ENCODE measurements at places on chromosomes 7 and 10.

- H3K27me3 ChIP-seq = no peaks in the 10 kb centered on the region
- no peaks in the 10 kb centered on the region for H3K4me1 ChIP-seq
- no peak overlapping the region for H3K4me3 ChIP-seq
- DNase-seq = no peak
Observed at GRCh38 chr7:71313553-71313952, 181.6 kb downstream of the GALNT17 start.

DNA sequence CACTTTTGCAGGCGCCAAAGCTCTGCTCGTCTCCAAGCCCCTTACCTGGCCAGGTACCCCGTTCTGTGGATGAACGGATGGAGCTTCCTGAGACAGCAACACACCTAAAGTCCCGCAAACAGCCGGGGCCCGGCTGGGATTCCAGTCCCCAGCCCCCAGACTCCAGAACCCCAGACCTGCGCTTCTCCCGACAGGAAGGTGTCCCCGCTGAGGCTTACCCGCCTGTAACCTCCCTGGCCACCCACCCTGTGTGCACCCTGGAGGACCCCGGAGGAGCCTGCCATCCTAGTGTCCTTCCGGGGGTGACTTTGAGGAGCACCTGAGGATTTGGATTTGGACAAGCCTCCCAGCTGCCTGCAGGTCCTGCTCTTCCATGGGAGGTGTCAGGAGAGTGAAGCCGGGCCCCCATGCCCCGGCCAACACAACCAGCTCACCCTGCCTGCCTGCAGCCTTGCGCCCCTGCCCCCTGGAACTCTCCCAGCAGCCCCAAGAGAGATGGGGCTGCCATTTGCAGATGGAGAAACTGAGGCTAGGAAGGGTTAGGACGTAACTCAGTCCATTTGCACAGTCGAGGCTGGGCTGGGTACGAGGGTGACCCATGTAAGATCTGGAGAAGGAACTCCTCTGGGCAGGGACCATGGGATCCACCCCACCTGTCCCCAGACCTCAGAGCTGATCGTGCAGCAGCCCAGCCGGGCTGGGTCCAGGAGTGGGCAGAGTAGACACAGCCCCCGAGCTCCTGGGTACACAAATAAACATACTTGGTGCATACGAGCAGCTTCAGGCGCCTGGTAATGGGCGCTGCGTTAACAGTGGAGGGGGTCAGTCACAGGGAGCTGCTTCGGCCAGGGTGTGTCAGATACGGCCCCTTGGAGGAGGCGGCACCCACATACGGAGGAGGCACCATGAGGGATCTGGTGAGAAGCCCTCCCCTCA is 31.9 kb downstream of the UNCX start:
- H3K36me3 ChIP-seq = peaks cover 5% of the 10 kb centered on the region
- no peak overlapping the region for H3K27ac ChIP-seq
- H3K27me3 ChIP-seq = peaks cover 96% of the 10 kb centered on the region
- no peak for DNase-seq
- no peak overlapping the region for H3K4me3 ChIP-seq
- H3K4me1 ChIP-seq = no peaks in the 10 kb centered on the region

DNA sequence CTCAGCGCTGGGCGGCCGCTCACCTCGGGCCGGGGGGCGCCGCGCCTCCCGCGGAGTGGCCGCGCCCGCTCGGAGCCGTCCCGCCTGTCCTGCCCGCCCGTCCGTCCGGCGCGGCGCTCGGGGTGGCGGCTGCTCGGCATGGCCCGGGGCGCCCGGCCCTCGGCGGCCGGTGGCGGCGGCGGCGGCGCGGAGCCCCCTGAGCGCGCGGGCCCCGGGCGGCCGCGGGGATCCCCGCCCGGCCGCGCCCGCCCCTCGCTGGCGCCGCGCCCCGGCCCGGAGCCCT is 338 bp downstream of the SDK1 start:
- DNase-seq = no peak
- no peaks in the 10 kb centered on the region for H3K27me3 ChIP-seq
- peaks cover 19% of the 10 kb centered on the region for H3K4me1 ChIP-seq
- H3K36me3 ChIP-seq = peaks cover 28% of the 10 kb centered on the region

- no peak overlapping the region for H3K27ac ChIP-seq
- no peak overlapping the region for H3K4me3 ChIP-seq
- DNase-seq = no peak
- no peaks in the 10 kb centered on the region for H3K27me3 ChIP-seq
- peaks cover 37% of the 10 kb centered on the region for H3K4me1 ChIP-seq
- peaks cover 5% of the 10 kb centered on the region for H3K36me3 ChIP-seq
Observed at GRCh38 chr7:28981161-28981465, 23.0 kb upstream of the TRIL start.

DNA sequence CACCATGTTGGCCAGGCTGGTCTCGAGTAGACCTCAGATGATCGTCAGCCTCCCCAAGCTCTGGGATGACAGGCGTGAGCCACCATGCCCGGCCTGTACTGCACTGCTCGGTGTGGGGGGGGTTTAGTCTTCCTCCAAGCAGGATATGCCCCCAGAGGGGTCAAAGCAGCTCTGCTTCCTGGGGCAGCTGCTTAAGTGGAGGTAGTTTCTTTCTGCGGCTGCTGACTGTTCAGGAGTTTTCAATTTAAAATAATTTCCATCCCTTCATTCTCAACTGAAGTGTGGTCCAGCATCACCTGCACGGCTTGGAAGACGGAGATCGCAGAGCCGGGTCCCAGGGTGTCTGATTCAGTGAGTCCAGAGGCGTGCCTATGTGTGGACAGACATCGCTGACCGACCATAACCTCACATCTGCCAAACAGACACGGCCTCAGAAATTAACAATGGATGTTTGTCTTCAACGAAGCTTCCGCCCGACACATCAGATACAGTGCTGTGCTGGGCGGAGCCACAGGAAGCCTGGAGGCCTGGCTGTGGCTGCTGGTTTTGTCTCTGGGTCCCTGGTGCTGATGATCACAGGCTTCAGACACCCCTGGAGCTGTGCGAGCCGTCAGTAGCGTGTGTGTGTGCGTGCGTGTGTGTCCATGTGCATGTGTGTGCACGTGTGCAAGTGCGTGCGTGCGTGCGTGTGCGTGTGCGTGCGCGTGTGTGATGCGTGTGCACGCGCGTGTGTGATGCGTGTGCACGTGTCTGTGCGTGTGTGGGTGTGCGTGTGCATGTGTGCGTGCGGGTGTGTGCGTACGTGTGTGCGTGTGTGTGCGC is 226.5 kb upstream of the PITRM1 start:
- no peak overlapping the region for H3K27ac ChIP-seq
- no peak overlapping the region for H3K4me3 ChIP-seq
- H3K36me3 ChIP-seq = no peaks in the 10 kb centered on the region

DNA sequence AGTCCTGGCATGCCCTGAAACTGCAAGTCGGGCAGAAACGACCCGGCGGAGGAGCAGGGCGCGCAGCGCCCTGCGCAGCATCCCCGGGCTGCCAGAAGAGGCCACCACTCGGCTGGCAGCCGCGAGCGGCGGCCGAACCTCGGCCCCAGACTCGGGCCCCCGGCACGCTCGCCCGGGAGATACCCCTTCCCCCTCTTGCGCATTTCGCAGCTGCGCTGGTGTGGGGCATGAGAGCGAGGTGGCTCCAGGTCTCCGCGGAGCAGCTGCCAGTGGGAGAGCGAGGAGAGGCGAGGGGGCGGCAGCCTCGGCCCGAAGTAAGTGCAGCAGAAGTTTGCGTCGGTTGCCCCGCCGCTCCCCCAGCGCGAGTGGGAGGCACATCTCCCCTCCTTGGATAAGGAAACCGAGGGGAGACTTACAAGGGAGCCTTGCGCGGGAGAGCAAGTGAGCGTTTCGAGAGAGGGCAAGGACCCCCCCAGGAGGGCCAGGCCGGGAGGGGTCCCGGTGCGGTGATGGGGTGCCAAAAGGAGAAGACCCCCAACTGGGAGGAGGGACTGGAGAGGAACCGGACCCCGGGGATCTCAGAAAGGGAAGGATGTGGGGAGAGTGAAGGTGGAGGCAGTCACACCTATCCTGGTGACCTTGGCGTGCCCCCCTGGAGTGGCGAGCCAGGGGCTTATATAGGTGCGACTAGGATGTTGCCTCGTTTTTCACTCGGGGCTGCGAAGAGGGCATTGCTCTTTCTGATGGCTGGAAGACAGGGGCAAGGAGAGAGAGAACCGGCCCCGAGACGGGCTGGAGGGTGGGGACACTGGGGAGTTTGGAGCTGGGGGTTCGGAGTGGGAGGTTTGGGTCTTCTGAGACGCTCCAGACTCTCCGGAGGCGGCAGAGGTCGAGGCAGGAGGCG is 256.3 kb downstream of the OTUD1 start:
- peaks cover 8% of the 10 kb centered on the region for H3K4me1 ChIP-seq
- no peak overlapping the region for H3K27ac ChIP-seq
- peaks cover 88% of the 10 kb centered on the region for H3K27me3 ChIP-seq
- H3K36me3 ChIP-seq = no peaks in the 10 kb centered on the region
- no peak for DNase-seq
- H3K4me3 ChIP-seq = peak overlapping the region; percentile 72

- no peaks in the 10 kb centered on the region for H3K36me3 ChIP-seq
- no peaks in the 10 kb centered on the region for H3K4me1 ChIP-seq
- no peak for DNase-seq
- no peak overlapping the region for H3K4me3 ChIP-seq
Observed at GRCh38 chr10:7866176-7866575, 47.9 kb downstream of the TAF3 start.

GRCh38 chr7:46566097-46566774 is 645.2 kb upstream of the IGFBP3 start:
- H3K36me3 ChIP-seq = peaks cover 38% of the 10 kb centered on the region
- H3K27me3 ChIP-seq = no peaks in the 10 kb centered on the region
- DNase-seq = no peak
- peak overlapping the region; percentile 5 for H3K4me3 ChIP-seq
- peak overlapping the region; percentile 75 for H3K27ac ChIP-seq
- H3K4me1 ChIP-seq = peaks cover 73% of the 10 kb centered on the region

GRCh38 chr10:75201793-75202307 is 8.7 kb upstream of the VDAC2 start:
- H3K27ac ChIP-seq = no peak overlapping the region
- no peaks in the 10 kb centered on the region for H3K27me3 ChIP-seq
- no peak for DNase-seq
- H3K36me3 ChIP-seq = no peaks in the 10 kb centered on the region
- peaks cover 17% of the 10 kb centered on the region for H3K4me1 ChIP-seq

DNA sequence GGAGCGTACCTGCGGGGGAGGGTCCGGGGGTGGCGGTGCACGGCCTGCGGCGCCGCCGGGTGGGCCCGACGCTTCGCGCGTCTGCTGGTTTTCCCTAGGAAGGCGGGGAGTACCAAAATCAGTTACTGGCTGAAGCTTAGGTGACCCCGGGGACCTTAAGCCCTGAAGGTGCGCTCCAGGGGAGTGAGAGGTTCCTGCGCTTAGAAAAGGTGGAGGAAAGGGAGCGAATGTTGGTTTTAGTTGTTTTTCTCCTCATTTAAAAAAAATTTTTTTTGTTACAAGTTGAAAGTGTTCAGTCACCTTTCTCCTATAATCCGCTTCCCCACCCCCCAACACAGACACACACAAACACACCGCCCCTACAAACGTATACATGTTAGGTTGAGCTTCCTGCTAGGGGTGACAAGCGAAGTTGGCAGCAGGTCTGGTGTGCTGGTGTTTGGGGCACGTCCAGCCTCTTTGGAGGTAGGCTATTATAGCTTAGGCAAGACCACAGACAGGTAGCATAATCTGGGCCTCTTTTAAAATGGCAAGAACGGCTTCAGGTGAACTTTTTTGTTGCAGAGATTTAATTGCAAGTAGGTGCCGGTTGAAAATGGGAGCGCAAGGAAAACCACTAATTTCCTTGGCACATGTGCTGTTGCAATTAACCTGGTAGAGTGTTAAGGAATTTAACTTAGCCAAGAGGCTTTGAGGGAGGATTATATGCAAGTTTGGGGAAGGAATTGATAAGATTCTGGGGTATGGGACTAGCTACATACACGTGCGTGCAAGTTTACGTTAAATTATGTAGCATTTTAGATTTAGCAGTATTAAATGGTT is 945 bp downstream of the ADD3 start:
- DNase-seq = peak; percentile 33
- peaks cover 19% of the 10 kb centered on the region for H3K4me1 ChIP-seq

DNA sequence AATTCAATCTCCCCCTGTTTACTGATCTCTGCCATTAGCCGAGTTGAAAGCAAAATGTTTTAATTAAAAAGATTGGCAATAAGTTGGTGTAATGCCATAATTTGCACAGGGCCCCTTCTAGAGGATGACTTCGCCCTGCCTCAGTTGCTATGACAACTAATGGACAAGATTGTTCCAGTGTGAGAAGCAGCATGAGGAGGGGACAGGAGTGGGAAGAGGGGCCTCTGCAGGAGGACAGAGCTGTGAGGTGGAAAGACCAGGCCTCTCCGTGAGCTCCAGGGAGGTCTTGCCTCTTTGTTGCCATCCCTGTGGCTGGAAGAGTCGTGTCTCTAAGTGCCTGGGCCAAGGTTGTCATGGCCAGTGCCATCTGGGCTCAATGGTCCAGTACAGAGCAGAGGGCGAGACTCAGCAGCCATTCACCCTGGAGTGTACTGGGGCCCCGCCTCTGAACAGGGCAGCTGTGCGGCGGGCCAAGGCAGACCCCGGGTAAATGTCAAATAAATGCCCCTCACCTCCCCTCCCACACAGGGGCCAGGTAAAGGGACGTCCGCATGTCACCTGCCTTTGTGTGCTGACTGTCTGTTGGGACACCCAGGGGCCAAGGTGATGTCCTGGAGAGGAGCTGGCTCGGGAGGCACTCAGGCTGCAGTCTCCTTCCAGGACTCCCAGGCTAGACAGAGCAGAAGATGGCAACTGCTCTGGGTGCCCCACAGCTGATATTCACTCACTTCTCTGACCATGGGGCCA is 97.0 kb upstream of the RET start:
- no peaks in the 10 kb centered on the region for H3K4me1 ChIP-seq
- H3K27ac ChIP-seq = no peak overlapping the region
- no peaks in the 10 kb centered on the region for H3K36me3 ChIP-seq
- H3K4me3 ChIP-seq = no peak overlapping the region

- no peak overlapping the region for H3K4me3 ChIP-seq
- H3K27ac ChIP-seq = no peak overlapping the region
- peaks cover 16% of the 10 kb centered on the region for H3K27me3 ChIP-seq
- H3K36me3 ChIP-seq = no peaks in the 10 kb centered on the region
- DNase-seq = no peak
Observed at GRCh38 chr7:70694434-70694970, 437.4 kb upstream of the GALNT17 start.

DNA sequence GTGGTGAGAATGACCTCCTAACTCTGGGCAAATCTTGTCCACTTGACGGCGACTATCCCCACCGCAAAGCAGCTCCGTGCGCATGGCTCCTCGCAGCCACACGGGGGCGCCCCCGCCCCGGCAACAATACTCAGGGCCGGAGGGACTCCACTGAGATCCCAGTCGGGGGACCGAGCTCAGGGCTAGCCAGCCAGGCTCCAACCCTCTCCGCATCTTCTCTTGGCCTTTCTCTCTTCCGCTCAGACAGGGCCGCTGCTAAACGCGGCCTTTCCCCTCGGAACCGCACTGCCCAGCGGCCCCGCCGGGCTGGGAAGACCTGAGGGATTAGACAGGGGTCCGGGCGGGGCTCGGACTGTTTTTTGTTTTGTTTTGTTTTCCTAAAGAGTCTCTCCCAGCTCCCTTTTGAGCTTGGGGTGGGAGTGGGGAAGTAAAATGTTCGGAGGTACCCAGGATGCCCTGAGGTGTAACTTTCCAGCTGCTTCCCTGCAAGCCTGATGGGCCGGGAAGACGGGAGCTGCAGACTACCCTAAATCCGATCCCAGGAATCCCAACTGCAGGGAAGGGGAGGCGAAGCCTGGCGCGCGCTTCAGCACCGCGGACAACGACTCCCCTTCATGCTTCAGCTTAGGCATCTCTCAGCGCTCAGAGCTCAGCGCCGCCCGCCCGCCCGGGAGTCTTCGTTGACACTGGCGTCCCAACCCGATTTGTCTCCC is 2.7 kb downstream of the KCNIP2 start:
- peak; percentile 81 for DNase-seq
- H3K4me3 ChIP-seq = peak overlapping the region; percentile 66
- peaks cover 22% of the 10 kb centered on the region for H3K36me3 ChIP-seq
- H3K27ac ChIP-seq = peak overlapping the region; percentile 59
- no peaks in the 10 kb centered on the region for H3K27me3 ChIP-seq

GRCh38 chr7:155483868-155484325 is 26.0 kb downstream of the EN2 start:
- no peaks in the 10 kb centered on the region for H3K36me3 ChIP-seq
- no peak for DNase-seq
- no peak overlapping the region for H3K27ac ChIP-seq
- no peaks in the 10 kb centered on the region for H3K4me1 ChIP-seq

Data from Calu3 (cell line).